ENCODE measurements at places on chromosomes 7 and 10.

GRCh38 chr7:99453105-99453504 is 12.9 kb downstream of the ATP5MF start:
- DNase-seq, result no peak

- peak; percentile 51 for DNase-seq
Measured at GRCh38 chr10:123911866-123912265, 20.3 kb upstream of the CPXM2 start.

- DNase-seq, result no peak
Measured at GRCh38 chr10:53239873-53240272, 467.3 kb upstream of the MBL2 start.

DNA sequence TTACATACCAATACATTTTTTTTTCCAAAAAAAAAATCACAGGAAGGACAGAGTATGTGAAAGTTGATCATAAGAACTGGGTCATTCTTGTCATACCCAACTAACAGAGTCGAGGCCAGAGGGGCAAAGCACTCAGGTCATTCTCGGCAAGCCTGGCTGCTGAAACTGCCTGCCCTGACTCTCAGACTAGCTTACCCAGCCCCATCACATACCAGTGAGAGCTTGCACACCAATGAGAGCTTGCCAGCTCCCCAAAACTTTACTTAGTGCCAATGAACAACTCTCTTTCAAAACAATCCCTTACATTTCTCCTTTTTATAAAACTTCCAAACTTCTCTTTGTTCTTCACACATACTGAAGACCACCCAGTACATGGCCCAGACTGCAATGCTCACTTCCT is 48.9 kb downstream of the VOPP1 start:
- DNase-seq, result no peak

GRCh38 chr10:15658069-15658702 is 61.5 kb downstream of the ITGA8 start:
- no peak for DNase-seq

DNA sequence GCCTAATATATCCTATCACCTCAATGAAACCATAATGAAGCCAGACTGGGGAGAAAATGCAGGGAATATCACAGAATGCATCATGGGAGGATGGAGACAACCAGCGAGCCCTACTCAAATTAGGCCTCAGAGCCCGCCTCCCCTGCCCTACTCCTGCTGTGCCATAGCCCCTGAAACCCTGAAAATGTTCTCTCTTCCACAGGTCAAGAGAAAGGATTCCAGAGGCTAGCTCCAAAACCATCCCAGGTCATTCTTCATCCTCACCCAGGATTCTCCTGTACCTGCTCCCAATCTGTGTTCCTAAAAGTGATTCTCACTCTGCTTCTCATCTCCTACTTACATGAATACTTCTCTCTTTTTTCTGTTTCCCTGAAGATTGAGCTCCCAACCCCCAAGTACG is 31.5 kb downstream of the PRSS2 start:
- no peak for DNase-seq

DNA sequence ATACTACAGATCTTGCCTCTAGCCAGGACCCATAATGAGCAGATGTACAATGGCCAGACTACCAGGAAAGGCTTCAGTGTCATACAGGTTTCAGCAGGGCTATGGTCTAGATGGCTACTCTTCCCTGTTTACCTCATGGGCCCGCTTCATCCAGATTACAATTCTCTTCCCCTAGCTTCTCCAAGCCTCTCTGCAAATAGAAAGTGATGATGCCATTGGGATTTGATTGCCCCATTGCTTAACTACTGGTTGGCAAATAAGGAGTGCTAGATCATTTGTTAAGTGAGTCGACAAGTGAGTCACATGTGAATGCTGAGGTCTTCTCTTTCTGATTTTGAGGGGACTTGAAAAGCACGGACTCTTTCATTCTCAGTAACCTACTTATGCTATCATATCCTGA is 361.5 kb upstream of the LRRTM3 start:
- no peak for DNase-seq

DNA sequence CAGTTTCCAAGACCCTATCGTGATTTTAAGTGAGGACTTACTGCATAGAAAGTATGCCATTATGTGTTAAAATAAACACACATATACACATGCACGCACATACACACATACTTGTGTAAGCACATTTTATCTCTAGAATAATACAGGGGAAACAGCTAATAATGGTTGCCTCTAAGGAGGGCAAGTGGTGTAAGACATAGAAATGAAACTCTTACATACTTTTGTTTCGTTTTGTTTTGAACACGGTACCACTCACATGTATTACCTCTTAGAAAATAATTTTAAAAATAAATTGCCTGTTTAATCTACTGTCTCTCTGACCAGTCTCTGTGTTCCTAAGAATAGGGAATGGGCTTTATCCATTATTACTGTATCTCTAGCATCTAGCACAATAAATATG is 49.2 kb downstream of the HERPUD2 start:
- DNase-seq, result no peak

GRCh38 chr10:17217631-17218232 is 10.3 kb upstream of the VIM start:
- no peak for DNase-seq

GRCh38 chr7:150788474-150789269 is 11.5 kb downstream of the TMEM176B start:
- no peak for DNase-seq

DNA sequence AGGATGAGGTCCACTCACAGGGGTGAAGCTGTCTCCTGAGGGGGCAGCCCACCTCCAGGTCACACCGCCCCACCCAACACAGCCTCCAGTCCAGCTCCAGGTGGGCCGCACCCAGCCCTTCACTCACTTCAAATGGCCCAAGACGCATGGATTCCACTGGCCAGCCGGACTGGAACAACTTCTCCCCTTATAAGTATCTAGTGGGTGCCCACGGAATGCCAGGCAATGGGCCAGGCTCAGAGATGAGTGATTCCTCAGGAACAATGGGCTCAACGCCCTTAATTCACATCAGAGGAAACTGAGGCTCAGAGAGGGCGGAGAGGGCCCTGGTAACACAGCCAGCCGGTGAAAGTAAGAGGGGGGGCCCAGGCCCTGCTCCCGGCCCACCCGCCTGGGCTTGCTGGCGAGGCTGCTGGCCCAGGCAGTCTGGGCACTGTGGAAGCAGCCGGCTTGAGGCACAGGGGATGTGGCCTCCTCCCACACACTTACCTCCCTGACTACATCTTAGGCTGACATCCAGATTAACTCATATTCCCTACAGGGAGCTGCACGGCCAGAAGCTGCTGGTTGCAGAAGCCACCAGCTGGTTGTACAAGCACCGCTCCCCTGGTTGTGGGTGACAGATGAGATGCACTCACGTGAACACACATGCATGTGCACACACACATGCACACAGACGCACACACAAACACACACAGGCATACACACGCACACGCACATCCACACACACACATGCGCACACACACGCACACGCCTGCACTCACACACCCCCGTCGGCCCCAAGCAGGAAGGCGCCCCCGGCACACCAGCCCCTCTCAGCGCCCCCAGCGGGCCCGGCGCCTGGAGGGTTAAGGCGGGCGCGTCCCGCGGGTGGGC is 1.0 kb upstream of the FAM20C start:
- peak; percentile 10 for DNase-seq

DNA sequence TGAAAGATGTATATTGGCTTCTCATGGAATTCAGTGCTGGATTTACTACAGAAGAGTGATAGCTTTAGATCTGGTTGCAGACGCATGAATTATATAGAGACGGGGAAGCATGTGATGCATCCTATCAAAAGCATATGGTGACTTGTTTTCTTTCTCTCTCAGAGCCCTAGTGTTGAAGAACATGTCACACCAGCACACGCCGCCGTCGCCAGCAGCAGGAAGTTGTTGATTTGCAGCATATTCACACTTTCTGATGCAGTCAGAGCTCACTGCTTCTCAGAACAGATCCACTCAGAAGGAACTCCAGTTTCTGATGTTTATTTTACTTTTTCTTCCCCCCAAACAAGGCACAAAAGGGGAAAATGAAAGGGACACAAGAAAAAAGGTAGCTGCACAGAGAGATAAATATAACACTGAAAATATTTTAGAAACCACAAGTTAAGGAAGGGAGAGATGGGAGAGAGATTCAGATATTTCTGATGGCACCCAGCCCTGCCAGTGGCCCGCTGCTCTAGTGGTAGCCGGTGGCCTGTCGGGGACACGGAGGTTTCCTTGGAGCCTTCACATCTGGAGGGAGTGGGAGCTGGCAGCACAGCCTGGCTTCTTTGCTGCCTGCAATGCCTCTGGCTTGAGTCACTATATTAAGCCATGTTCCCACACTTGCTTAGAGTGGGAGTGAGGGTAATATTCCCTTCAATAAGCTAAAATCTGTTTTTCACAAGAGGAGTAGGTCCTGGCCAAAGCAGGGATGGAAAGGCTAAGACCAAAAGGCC is 123.2 kb downstream of the NRP1 start:
- DNase-seq, result no peak

- no peak for DNase-seq
Measured at GRCh38 chr10:98374217-98374985, 40.6 kb downstream of the PYROXD2 start.

DNA sequence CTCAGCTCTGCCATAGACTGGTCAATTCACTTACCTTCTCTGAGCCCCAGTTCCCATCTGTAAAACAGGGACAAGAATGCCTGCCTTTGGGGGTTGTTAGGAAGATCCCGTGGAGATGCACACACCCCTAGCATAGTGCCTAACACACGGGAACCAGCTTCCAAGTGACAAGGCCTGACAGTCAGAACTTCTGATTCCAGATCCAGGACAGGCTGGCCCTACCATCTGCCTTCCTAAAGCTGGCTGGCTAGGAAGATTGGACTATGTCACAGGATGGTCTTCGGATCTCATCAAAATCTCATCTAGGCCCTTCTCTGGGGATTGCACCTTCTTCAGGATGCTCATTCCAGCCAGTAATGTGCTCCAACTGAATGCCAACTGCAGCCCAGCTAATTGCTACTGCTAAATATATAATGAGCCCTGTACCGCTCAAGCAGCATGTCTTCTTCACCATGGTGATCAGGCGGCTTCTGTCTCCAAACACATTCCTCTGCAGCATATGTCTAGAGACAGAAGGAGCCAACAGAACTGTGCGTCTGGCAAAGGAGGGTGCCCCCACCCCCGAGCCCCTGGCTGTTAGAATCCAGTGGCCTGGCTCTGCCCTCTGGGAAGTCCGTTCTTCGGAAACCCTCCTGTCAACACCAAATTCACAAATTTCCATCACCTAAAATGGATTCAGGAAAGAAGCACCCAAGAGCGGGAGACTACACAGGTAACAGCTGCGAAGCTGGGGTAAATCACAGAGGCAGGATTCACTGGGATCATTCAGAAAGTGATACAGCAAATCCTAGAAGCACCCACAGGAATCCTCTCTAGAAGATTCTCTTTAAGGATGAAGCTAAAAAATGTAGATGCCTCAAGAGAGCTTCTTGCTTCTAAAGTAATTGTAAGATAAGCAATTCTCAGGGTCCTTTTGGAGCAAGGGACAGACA is 142.1 kb upstream of the EEPD1 start:
- DNase-seq, result no peak

DNA sequence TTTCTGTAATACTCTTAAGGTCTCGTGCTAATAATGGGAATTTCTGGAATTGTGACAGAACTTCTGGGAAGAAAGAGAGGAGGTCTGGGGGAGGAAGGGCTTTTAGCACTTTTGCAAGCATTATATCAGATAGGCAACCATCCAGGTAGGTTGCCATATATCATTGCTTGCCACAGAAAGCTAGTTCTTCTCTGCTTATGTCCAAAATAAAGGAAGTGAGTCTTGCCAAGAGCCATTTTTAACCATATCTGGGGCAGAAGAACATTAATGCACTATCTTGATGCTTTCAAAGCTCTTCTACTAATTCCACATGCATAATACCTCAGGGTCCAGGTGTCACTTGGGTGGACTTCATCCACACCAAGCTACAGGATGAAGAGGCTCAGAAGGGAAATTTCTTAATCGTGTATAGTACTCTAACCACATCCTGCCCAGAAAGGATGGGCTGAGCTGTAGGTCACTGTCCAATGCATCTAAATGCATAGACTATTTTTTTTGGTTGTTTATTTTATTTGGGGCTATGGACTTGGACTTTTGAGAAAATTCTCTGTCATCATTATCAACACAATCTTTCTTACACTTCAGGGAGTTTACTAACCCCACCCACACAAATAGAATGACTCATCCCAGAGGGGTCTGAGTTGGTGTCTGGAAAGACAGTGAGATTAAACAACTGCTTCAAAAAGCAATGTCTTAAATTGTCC is 68.9 kb upstream of the ADO start:
- no peak for DNase-seq

DNA sequence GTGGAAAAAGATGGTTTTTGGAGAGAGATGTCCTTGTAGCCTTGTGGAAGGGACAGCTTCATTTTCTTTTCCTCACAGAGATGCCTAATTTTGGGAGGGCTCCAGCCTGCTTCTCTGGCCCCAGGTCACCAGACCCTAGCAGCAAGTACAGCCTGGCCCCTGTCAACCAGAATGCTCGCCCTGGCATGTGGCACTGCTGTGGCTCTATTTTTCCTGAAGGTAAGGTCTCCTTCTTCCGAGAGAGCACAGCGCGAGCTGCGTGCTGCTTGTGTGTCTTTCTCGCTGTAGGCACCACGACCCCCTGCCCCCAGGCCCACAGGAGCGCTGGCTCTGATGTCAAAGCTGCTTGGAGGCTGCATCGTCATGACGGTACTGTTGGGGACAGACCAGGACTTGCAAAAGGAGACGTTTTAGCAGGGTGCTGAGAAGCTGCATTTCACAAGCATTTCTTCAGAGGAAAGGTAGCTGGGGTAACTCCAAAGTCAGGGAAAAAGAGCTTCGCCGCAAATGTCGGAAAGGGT is 58.7 kb downstream of the CLEC2L start:
- DNase-seq, result peak; percentile 20

DNA sequence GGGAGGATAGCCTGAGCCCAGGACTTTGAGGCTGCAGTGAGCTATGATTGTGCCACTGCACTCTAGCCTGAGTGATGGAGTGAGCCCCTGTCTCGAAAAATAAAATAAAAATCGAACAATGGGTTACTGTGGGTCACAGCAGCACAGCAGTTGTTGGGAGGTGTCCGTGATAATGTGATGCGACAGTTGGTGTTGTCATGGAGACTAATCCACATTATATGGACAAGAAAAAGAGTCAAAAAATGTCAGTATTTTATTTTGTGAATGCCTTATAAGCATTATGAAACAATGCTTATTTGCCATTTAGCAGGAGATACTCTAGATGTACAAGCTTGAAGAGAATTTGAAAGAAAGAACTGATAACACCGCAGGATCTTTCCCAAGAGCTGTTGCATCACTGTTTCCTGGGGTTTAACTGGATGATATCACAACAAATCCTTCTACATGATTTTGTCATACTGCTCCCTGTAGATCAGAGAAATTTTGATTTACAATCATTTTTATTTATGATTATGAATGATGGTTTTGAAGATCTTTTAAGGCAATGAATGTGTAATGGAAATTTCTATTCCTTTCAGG is 195.4 kb downstream of the BAMBI start:
- no peak for DNase-seq

GRCh38 chr7:479115-479947 is 40.3 kb downstream of the PDGFA start:
- DNase-seq, result no peak

DNA sequence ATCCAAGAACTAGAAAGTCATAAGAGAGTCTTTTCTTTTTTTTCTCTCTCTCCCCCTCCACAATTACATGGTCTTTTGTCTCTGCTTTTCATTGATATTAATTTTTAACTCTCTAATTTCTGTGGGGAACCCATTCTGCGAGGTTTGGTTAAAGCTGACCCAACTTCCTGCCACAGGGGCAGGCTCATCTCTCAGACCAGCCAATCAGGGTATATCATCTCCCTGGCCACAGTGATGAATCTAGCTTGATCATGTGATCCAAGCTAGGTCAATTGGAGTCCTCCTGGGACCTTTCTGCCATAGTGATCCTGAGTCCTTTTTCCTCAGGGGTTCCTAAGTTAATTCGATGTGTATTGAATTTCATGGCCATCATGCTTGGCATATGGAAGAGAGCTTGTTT is 38.0 kb upstream of the TRUB1 start:
- no peak for DNase-seq
